ENCODE measurements at places on chromosomes 5 and 9.

- DNase-seq, result no peak
Measured at GRCh38 chr5:18551716-18552115, 917.5 kb downstream of the TAF11L14 start.

DNA sequence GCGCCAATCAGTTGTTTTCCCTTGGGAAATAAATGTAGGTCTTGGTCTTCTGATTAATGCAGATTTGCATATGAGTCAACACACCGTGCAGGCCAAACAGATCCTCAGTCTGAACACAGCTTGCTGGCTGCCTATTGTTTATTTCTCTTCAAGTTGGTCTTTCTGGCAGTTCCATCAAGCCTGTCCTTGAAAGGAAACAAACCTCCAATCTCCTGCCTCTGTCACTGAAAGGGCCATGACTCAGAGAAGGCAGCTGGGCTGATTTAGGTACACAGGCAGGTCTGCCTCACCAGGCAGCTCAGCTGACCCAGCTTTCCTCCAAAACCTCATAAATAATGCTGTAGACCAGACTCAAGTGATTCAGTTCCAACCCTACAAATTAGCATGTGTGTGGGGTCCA is 175.9 kb downstream of the MAN2A1 start:
- DNase-seq, result no peak

DNA sequence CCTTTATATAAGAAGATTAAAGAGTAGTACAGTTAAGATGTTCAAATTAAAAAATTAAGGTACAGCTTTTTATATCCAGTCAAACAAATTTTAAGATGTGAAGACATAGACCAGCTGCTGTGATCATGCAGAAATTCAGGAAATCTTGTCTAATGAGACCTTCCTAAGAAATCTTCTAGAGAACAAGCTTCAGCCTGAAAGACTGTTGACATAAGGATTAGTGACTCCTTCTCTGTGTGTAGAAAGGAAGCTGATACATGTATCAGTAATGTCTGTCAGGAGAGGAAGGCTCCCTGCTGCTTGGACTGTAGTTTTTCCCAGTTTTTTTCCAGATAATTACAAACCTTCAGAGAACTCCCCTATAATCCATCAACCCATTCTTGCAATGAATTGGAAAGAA is 75.8 kb upstream of the PCSK5 start:
- no peak for DNase-seq

DNA sequence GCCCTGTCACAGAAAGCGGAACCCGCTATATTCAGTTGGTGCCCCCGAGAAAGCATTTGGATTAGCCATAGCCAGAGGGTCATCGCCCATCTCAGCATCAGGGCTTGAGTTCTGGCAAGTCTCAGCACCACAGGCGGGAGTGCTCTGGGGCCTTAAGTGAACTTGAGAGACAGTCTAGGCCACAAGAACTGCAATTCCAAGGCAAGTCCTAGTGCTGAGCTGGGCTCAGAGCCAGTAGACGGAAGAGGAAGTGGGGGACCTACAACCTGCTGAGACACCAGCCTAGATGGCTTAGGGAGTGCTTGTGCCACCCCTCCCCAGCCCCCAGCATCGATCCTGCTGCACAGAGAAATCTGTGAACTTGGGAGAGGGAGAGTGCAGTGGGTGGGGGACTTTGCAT is 594.9 kb downstream of the CCDC171 start:
- no peak for DNase-seq

DNA sequence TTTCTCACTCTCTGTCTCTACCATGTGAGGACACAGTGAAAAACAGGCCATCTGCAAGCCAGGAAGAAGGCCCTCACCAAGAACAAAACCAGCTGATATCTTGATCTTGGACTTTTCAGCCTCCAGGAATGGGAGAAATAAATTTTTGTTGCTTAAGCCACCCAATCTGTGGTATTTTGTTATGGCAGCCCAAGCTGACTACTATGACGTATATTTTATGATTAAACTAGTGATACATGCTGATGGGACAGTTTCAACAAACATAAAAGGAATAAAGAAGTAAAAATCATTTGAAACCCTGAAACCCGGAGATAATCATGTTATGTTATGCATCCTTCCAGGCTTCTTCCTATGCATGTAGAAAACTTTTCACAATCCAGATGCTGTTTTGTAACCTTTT is 71.5 kb upstream of the ERBIN start:
- no peak for DNase-seq

GRCh38 chr9:31683116-31683515 is 701.3 kb upstream of the ACO1 start:
- DNase-seq, result peak; percentile 3

DNA sequence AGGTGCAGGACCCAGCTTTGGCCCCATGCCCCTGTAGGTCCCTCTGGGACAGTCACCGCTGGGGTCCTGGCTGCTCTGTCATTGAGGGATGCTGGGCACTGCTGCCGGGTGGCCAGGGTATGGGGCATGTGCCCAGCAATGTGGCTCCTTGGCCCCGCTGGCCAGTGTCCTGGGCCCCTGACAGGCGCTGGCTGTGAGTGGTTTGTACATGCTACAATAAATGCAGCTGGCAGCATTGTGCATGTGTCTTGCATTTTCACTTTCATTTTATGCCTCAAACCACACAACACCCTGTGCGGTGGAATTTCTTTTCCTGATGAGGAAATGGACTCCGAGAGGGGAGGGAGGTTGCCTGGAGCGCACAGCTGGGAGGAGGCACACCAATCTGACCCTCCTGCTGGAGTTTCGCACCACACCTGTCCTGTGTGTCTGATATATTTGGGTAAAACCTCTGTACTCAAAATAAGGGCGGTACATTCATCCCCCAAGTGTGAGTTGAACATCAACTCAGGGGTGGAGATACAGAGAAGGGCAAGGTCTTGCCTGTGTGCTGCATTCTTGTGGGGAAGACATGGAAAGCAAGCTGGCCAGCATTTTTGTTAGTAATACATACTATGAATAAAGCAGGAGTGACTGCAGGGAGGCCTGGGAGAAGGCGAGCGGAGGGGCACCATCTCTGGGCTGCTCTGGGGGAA is 11.7 kb downstream of the TSPAN17 start:
- DNase-seq, result no peak

DNA sequence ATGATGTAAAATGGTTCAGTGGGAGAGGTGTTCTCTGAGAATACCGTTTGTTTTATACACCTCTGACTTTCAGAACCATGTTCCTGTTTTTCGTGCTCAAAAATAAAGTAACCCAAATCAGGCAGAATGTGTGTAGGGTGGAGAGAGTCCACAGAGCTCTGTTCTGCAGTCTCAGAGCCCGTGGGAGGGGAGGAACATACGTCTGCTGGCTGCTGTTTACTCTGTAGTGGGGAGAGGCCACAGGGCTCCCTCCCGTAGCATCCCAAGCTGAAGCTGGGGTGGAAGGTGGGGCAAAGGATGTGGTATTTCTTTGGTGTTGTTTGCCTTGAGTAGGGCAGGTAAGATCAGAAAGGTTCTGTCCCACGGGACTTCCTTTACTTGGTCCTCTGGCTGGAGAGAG is 348.5 kb downstream of the DNAH5 start:
- no peak for DNase-seq

DNA sequence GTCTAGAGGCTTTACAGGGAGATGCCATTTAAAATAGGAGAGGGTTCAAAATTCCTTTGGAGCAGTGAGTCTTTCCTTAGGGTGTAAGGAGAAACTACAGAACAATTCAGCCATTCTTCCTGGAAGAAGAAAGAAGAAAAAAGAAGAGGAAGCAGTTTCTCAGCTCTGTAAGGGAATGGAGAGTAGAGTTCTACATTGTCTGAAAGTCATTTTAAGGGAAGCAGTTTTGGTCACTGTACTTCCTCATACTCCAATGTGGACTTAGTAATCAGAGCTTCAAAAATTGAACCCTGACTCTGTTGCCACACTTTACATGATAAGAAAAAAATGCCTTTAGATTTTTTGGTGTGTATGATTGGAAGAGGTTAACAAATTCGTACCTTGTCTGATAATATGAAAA is 122.4 kb downstream of the LRRC70 start:
- no peak for DNase-seq

DNA sequence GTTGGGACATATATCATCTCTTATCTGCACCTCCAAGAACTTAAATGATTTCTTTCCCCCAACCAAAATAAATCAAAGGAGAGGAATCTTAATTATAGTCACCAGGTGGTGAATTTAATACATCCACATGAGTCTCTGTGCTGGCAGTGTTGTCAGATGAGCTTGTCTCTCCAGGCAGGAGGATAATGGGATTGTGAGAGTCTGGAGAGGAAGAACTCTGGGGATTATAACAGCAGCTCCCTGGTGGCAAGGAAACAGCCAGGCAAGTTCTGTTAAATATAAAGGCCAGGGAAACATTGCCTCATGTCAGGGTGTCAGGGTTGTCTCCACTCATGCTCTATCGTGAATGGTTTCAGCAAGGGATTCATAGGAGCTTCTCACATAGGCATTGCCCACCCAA is 80.8 kb downstream of the TLR4 start:
- DNase-seq, result no peak

- DNase-seq, result no peak
Measured at GRCh38 chr9:135129137-135129695, 41.7 kb downstream of the OLFM1 start.

- DNase-seq, result no peak
Measured at GRCh38 chr5:159571501-159572244, 241.4 kb upstream of the IL12B start.

Measured in NCI-H1092 (cell line).